ENCODE measurements at places on chromosomes 6 and 20.

DNA sequence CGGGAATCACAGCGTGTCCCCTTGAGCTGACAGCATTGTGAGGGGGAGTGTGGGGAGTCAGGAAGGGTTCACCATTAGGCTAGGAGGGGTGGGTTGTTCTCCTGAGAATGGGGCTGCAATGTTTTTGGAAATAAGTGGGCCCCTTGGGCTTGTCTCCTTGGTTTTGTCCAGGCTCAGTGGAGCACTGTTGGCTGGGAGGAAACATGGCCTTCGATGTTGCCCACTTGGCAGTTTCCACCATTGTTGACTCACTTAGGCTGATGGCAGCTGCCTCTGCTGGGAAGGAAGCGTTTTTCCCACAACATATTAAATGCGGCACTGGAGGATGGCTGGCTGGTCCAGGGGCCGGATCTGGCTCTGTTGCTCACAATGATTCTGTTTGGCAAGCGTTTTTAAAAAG lies 512.1 kb downstream of the QKI start:
- peak; percentile 62 for DNase-seq

GRCh38 chr6:109143191-109143590 lies 47.9 kb downstream of the CEP57L1 start:
- no peak for DNase-seq

DNA sequence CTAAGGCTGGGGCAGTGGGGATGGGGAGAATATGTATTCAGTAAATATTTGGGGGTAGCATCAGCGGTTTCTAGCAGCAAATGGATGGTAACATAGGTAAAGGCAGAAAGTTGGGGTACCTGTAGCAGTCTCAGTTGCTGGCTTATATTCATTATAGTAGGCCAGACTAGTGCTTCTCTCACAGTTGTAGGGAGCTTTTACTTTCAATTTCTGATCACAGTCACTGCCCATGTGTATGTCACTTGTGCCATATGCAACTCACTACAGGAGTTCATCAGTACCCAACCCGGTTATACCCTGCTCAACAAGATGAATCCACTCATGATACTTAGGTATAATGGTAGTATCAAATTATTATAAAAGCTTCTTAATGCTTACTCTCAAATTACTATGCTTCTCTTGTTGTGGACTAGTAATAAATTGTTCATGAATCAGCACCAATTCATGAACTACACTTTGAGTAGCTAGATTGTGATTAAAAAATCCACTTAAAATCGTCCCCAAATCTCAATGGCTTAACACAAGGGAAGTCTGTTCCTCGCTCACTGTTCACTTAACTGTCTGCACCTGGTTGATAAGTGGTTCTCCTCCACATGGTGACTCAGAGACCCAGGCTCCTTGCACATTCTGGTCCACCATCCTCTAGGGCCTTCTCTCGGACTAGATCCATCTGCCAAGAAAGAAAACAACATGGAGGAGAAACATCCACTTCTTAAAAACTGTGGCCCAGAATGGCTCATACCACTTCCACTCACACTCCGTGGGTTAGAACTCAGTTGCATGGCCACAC lies 31.3 kb upstream of the MYLIP start:
- DNase-seq, result no peak

GRCh38 chr6:35552285-35552917 lies 39.7 kb upstream of the TULP1 start:
- DNase-seq, result no peak

DNA sequence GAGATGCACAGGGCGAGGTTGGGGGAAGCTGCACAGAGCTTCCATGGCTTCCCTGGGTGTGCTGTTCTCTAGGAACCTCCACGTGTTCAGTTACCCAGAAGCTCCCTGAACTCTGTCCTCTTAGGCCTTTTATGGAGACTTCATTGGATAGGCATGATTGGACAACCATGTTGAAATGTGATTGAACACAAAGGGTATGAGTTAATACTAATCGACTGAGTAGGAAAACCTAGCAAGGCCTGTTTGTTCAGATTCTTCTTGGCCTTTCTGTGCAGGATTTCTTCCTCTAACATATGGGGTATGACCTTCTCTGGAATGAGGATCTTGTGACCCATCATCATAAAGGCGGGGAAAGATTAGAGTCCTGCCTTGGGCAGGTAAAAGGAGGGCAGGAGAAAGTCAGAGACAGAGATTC lies 70.7 kb upstream of the SMIM29 start:
- DNase-seq, result no peak

DNA sequence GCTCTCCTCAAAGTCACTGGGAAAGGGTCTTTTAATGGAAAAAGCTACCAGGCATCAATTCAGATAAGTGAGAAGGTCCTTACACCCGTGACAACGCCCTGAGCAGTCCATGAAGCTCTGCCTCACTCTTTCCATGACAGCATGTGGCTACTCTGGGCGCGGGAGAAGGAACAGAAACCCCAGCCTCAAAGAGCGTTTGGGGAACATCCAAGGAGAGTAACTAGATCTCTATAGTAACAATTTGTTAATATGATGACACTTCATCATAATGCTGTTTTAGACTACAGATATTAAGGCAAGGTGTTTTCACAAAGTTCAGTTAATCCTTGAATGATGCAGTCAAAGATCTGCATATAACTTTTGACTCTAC lies 55.2 kb downstream of the KIF6 start:
- peak; percentile 50 for DNase-seq

DNA sequence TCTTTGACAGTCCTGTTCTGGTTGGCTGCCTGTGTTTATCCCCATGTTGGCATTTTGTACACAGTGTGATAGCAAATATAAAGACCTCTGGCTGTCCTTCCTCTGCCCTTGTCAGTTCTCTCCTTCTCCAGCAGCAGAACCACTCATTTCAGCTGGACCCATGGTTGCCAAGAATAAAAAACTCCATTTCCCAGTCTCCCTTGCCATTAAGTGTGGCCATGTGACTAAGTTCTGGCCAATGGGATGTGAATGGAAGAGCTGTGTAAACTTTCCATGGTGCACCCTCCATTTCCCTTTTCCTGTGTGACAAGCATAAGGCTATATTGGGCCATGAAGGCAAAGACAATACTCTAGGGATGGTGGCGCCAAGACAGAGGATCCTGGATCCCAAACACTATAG lies 78.4 kb upstream of the TBC1D7 start:
- DNase-seq, result no peak

DNA sequence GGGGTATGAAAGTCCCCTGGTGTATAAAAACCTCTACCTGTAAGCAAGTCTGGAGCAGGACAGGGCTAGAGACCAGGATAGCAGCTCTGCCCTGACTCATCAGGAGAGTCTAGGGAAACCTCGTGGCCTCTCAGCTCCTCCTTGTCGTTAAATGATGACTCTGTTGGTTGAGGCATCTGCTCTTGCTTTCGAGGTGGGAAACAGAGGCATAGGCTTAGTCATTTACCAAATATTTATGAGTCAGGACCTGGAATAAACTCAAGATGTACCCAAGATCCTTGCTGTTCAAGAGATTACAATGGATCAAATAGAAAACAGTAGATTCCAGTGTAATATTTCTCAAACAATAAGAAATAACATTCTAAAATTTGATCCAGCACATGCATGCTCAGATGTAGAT lies 5.5 kb downstream of the MANBAL start:
- DNase-seq, result no peak

DNA sequence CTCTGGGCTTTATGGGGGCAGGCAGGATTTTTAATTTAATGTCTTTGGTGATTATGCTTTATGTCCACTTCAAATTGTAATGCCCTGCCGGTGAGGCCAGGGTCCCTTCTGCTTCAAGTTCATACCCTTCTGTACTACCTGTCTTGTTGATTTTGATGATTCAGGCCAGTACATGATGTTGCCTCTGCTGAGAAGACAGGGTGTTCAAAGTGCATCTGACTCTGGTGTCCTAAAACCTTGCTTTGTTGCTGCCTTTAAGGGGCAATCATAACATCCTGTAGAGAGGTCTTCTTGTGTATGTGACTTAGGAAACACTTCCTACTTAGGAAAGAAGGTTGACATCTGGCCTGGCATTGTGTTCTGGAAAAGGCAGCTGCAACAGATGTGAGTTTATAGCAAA lies 113.2 kb downstream of the TMEM170B start:
- no peak for DNase-seq

DNA sequence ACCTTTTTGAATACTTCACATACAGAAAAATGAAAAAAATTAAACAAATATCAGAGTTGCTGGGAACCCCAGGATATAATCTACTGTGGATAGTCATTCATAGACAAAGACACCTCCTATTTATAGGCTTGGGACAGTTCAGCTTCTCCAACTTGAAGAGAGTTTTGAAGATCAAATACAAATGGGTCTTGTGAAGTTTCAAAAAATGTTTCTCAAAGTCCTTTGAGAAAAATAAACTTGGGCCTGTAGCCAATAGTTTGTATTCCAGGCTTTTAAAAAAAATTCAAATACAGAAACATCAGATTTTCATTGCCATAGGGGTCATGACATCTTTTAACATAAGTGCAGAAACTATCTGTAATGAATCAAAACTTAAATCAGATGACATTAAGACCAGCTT lies 334.8 kb downstream of the LAMA2 start:
- DNase-seq, result no peak

DNA sequence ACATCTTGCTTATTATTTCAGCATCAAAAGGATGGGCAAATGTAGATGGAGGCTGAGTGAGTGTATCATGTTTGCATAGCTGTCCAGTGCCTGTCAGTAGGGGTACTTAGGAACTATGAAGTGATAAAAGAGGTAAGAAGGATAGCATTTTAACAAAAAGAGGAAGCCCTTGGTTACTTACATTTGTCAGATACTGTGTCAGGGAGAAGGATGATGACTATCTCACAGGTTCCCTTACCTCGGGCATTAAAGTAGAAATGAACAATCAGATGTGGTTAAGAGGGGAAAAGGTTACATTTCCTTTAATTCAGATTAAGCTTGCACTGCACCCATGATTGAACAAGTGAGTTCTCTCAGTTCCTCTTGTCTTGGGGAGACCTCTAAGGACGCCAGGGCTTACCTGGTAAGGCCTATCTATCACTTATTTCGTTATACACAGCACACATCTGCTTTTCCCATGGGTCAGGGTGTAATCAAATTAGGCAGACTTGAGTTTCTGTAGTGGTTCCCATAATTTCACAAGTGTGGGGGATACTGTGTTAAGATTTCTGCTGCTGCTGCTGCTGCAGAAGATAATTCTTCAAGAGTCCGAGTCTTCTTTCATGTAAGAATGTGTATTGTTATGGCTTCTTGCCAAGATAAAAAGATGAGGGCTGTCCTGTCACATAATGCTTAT lies 4.5 kb downstream of the FOXO3 start:
- no peak for DNase-seq

- no peak for DNase-seq
Observed at GRCh38 chr6:6590530-6590929, 2.0 kb downstream of the LY86 start.

All from right hindlimb (tissue), 1 donor.